Smooth muscle cell of trachea (primary cell): ENCODE measurements at places on chromosomes 4 and X. TPM values are rescaled to one million over a fixed set of nuclear protein-coding genes. Genes with fewer than 3 reads are reported as not detected.

Gene HSFX4
- total RNA-seq: not detected in 2 replicates

Gene PLXNB3
- total RNA-seq: 2.3 and 6.1 TPM in 2 replicates

Gene ALB
- 0.33 TPM in 1 of 2 replicates, not detected in the other for total RNA-seq

Gene EFHC2
- 0.29 and 1.2 TPM in 2 replicates for total RNA-seq

Gene CWH43
- not detected in 2 replicates for total RNA-seq

Gene XK
- total RNA-seq: under 0.01 TPM in 2 replicates

Gene KLHL2
- total RNA-seq: 15.9 and 21.2 TPM in 2 replicates

Gene CPE
- 9.2 and 30.8 TPM in 2 replicates for total RNA-seq

Gene PPP2R2C
- total RNA-seq: 0.15 and 0.17 TPM in 2 replicates

Gene CBLL2
- not detected in 2 replicates for total RNA-seq

Gene ARX
- not detected in 2 replicates for total RNA-seq

Gene TEX13B
- total RNA-seq: not detected in 2 replicates

Gene TSPAN6
- 28.4 and 34.1 TPM in 2 replicates for total RNA-seq

Gene CEP44
- total RNA-seq: 8.9 and 21.8 TPM in 2 replicates

Gene TBC1D9
- total RNA-seq: 31.9 and 33.4 TPM in 2 replicates

Gene CDK16
- 102 and 113 TPM in 2 replicates for total RNA-seq

Gene BST1
- 6.6 and 13.8 TPM in 2 replicates for total RNA-seq

Gene PLP2
- 21.1 and 26.8 TPM in 2 replicates for total RNA-seq

Gene TMPRSS11F
- total RNA-seq: not detected in 2 replicates

Gene GPAT3
- 13.6 and 20.8 TPM in 2 replicates for total RNA-seq

Gene DDIT4L
- 6.1 and 6.5 TPM in 2 replicates for total RNA-seq

Gene SFRP2
- total RNA-seq: not detected in 2 replicates

Gene FAM9B
- not detected in 2 replicates for total RNA-seq

Gene BGN
- total RNA-seq: 10.5 and 57.7 TPM in 2 replicates

Gene ATP8A1
- total RNA-seq: 1.3 and 7.0 TPM in 2 replicates

Gene TMEM271
- not detected in 2 replicates for total RNA-seq

Gene SLC25A5
- 130 and 232 TPM in 2 replicates for total RNA-seq

Gene PAGE2
- total RNA-seq: not detected in 2 replicates

Gene XAGE2
- total RNA-seq: not detected in 2 replicates

Gene ZFP92
- total RNA-seq: under 0.01 and 0.33 TPM in 2 replicates

Gene LRAT
- under 0.01 and 0.15 TPM in 2 replicates for total RNA-seq

Gene SPANXA1
- total RNA-seq: not detected in 2 replicates

Gene ODAPH
- total RNA-seq: not detected in 2 replicates

Gene MAPK10
- total RNA-seq: 35.8 and 42.0 TPM in 2 replicates

Gene LINC00632
- total RNA-seq: 1.7 and 7.3 TPM in 2 replicates

Gene HSPA4L
- 13.8 and 24.8 TPM in 2 replicates for total RNA-seq
